Motor neuron (in vitro differentiated cells): ENCODE measurements at places on chromosomes 4 and X. TPM values are rescaled to one million over a fixed set of nuclear protein-coding genes. Genes with fewer than 3 reads are reported as not detected.

DNA sequence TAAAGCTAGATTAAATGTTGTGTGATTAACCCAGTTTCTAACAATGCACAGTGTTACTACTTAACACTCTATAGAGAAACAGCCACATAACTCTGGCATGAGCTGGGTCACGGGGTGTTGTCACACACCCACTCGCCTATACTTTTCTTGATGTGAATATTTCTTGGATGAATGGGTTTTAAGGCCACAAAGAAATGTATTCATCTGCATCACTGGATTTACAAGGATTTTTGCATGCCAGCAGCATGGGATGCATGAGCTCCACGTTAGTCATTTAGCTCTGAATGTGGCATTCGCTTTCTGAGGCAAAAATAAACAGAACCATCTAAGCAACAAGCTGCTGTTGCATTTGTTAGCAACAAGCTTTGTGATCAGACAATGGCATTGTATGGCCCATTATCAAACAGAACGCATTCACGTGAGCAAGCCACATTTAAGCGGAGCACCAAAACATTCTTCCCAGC is 89.7 kb downstream of the LRP2BP start:
- peak; percentile 83 for ATAC-seq

DNA sequence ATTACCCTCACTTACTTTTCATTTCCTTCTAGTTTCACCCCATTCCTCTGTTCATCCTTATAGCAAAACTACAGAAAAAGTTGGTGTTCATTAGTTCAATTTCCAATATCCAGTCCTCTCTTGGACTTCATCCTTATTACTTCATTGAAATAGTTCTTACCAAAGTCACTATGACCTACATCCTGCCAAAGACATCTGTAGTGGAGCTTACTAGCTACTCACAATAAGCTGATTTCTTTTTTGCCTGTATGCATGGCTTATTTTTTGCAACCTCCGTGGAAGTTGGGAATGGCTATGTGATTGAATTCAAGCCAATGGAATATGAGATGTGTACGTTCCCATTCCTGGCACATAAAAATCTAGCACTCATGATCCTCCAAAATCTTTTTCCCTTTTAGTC is 4.6 kb upstream of the CDKL2 start:
- no peak for ATAC-seq

NWD2 gene
- total RNA-seq, result 9.3 and 10.9 TPM in 2 replicates

FGFBP1 gene
- total RNA-seq, result not detected in 2 replicates

DNA sequence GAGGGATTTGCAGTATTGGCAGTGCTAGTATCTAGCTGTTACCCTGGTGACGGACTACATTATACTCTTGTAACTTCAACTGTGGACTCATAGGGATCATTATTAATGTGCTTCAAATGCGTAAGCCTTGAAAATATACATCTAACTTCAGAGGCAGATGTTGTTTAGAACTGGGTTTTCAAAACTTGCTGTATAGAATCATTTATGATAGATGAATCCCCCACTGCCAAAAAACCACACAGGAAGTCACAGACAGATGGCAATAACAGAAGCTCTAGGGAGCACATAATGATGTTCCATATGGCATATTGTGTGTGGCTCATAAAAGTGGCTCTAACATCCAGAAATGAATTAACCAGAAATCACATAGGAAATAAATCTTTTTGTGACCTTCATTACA is 62.3 kb upstream of the RELL1 start:
- peak; percentile 51 for ATAC-seq
